ENCODE measurements at places on chromosomes 7 and 10.
A peak's percentile ranks its signal among the peaks of the same experiment; 100 is the strongest.

DNA sequence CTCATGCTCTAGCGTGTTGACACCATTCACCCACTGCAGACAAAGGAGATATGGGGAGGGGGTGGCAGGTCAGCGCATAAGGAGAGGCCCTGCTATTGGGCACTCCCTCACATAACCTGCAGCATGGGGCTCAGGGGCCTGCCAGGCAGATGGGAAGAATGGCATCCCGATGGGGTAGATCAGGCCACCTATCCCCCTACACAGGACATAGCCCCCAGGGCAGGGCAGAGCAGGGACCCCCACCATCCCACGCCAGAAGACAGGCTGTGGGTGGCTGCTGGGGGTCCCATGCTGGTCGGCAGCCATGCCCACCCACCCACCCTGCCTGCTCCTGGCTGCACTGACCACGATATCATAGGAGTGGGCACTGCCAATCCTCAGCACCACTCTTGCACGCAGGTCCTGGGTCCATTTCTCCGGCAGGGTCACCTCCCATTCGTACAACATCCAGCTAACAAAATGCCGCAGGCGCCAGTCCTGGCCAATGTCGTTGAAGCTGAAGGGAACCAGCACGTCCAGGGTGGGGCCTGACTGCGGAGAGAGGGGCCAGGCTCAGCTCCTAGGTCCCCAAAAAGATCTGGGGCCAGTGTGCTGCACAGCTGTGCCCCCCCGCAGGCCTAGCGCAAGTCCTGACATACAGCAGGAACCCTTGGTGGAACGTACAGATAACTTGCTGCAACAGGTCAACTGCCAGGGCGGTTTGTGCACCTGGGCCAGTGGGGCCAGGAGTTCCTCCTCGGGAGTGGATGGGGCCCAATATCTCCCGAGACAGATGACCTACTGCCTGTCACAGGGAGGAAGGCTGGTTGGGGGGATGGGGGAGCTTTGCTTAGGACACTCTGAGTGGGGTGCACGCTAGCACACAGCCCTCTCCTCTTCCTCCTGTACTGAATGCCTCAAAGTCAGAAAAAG, 45.9 kb upstream of the ZNF479 start:
- DNase-seq: no peak

- peak; percentile 5 for DNase-seq
Observed at GRCh38 chr10:61284222-61284890, 168.8 kb downstream of the TMEM26 start.

DNA sequence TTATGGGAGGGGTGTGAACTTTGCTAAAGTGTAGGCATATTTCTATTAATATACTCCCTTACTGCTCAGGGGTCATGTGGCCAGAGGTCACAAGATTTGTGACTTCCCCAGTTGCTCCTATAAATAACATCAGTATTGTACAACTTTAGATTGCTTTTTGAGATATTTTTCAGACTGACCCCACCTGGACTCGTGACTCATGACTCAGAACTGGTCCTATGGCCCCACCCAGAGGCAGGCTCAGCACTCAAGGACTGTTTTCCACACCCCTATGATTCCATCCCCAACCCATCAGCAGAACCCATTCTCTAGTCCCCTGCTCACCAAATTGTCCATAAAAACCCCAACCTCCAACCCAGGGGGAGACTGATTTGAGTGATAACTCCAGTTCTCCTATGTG, 2.7 kb upstream of the CUL2 start:
- DNase-seq: no peak

DNA sequence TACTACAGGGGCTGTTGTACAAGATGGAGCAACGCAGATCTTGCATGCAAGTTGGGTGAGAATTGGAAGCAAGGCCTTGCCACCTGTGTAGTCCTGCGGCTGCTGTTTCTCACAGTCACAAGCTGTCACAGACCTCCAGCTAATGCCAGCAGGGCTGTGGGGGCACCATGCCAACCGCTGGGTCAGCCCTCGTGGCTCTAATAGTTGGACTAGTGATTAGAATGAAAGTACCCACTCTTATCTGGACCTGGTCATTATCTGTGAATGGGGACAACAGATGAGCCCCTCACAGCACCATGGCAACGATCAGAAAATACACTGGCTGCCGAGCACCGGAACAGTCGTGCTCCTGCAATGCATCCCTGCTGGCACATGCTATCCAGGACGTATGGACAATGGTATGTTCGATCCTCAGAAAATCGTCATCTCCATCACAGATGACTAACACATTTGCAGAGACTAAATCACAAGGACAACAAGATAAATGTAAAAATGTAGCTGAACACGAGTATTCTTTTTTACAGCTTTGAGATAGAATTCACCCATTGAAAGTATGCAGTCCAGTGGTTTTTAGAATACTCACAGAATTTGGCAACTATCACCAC, 80.4 kb upstream of the CALN1 start:
- DNase-seq: no peak

DNA sequence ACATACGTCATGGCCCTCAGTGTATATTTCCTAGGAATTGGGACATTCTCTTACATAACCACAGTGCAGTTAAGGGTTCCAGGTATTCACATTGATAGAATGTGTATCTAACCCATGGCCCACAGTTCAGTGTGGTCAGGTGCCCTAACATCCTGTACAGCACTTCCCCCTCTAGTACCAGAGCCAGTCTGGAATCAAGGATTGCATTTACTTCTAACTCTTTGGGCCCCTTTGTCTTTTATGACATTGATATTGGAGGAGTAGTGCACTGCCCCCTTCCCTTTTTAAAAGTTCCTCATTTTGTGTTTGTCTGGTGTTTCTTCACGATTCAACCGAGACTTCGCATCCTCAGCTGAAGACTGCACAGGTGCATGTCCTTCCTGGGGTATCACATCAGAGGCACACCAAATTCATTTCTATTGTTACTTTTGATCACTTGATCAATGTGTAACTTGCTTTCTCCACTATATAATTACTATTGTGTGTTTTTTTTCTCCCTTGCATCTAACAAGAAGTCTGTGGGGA, 22.4 kb upstream of the NPFFR1 start:
- DNase-seq: no peak

DNA sequence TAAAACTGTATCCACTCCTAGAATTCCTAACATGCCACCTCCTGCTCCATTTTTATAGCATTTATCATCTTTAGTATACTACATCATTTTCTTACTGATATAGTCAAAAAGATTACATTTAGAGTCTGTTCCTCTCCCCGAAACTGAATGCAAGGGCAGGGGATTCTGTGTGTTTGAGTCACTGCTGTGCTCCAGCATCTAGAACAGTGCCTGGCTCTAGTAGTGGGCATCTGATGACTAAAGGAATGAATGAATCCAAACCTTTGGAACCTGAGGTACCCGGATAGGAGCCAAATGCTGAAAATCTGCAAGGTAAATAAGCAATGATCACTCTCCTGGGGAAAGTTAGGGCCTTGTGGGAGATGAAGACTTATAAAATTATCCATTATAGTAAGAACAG, 18.9 kb downstream of the GOT1 start:
- no peak for DNase-seq

All from NCI-H187 treated with DMSO at 0.1 percent for 48 hours (cell line).